ENCODE measurements at places on chromosomes 7 and 10.
A peak's percentile ranks its signal among the peaks of the same experiment; 100 is the strongest.

DNA sequence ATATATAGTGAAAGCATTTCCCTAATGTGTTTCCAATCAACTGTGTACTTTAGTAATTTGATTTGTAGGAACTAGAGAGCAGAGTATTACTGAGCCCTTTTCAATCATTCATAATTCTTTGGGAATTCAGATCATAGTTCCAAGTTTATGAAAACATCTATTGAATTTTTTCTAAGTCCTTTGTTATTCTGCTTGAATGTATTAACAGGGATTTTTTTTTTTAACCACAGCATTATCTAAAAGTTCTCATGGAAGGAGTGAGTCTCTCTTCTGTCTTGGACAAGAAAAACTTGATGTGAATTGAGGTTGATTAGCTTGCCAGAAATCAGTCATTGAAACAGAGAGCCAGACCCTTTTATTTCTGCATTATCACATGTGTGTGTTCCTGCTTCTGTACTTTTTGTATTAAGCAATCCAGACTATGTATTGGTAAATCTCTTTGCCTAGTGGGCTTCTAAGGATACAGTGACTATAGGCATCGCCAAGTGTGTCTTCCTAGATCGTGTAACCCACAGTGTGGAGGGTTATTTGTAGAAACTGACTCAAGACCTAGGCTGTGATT lies 59.9 kb downstream of the BMPER start:
- DNase-seq = no peak

- DNase-seq = no peak
Measured at GRCh38 chr7:137313201-137313600, 30.3 kb downstream of the PTN start.

DNA sequence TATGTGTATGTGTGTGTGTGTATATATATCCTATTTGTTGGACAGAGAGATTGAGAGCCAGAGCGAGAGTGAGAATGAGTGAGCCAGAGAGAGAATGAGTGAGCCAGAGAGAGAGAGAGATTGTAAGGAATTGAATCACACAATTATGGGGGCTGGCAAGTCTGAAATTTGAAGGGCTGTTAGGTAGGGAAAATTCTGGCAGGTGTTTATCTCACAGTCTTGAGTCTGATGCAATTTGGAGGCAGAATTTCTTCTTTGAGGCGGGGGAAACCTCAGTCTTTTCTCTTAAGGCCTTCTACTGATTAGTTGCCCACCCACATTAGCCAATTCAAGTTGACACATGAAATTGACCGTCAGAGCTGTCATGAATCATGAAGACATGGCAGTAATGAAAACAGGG lies 41.0 kb upstream of the WASL start:
- no peak for DNase-seq

- DNase-seq = no peak
Measured at GRCh38 chr7:129167817-129168216, 20.6 kb upstream of the SMO start.

GRCh38 chr7:83427884-83428283 lies 221.1 kb downstream of the SEMA3E start:
- DNase-seq = no peak

DNA sequence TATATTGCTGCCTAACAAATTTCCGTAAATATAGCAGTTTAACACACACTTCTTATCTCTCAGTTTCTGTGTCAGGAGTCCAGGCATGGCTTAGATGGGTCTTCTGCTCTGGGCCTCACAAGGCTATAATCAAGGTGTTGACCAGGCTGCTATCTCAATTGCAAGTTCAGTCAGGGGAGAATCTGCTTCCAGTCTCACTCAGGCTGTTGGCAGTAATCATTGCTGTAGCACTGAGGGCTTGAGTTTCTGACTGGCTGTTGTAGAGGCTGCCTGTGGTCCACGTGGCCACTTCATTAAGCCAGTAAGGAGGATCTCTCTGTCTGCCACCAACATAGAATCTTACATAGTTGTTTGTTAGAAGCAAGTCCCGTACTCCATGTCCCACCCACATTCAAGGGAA lies 138.4 kb downstream of the ST7 start:
- DNase-seq = no peak

- no peak for DNase-seq
Measured at GRCh38 chr7:514651-515598, 4.7 kb downstream of the PDGFA start.

- peak; percentile 43 for DNase-seq
Measured at GRCh38 chr7:131564640-131565039, 8.2 kb upstream of the PODXL start.

GRCh38 chr7:22729180-22729825 lies 2.3 kb downstream of the IL6 start:
- no peak for DNase-seq

DNA sequence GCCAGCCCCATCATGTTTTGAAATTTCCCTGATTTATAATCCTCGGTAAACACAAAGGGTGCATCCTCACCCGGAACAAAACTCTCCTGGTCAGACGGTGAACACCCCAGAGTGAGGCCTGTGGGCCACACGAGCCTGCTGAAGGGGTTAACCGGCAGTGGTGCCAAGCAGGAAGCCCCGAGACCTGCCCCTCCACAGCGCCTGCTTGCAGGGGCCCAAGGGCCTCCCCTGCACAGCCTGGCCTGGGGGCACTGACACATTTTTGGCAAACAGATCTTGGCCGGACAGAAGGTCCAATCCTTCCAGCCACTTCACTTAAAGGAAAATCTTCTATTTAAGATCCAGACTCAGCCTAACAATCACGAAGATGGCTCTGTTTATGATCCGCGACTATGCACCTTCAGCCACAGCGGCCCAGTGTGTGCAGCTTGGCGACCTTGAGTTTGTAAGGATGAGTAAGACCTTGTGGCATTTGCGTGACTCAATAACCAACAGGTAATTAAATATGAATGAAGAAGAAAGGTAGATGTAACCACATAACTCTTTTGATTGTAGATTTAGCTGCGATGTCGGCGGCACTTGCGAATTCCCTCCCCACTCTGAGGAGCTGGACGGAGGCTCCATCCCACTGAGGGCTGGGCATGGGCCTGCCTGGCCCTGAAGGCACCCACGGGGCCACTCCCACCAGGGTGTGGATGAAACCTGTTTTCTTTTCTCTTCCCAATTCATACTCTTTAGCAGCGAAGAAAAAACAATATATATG lies 328.2 kb downstream of the DNAJB6 start:
- no peak for DNase-seq

DNA sequence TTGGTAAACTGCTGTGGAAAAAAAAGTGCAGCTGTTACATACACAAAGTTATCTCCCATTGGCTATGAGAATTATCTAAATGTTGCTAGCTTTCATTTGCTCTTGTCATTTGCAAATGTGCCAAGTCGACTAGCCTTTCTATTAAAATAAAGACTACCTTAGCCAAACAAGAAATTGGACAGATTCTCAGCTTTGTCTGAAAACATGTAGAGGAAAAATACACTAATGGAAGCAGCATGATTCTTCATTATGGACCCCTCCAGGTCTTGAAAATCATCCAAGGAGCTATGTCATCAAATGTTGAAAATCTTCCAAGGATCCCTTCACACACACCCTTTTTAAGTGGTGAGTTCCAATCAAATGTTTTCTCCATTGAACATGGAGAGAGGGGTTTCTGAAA lies 237.7 kb downstream of the ETV1 start:
- no peak for DNase-seq

DNA sequence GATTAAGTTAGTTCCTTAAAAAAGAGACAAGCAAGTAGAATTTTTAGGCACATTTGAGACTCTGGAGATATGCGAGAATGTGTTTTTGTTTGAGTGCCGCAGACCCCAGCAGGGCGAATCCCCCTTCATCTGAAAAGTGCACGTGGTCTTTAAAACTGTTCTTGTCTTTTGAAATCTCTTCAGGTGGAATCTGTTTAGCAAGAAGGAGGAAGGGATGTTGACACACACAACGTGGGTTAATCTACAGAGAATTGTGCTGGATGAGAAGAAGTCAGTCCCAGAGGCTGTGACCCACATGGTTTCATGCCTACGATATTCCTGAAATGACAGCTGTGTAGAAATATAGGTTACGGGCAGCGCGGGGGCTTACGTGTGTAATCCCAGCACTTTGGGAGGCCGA lies 27.1 kb upstream of the ZFAND2A start:
- no peak for DNase-seq

- no peak for DNase-seq
Measured at GRCh38 chr10:68813559-68813958, 13.8 kb upstream of the STOX1 start.

DNA sequence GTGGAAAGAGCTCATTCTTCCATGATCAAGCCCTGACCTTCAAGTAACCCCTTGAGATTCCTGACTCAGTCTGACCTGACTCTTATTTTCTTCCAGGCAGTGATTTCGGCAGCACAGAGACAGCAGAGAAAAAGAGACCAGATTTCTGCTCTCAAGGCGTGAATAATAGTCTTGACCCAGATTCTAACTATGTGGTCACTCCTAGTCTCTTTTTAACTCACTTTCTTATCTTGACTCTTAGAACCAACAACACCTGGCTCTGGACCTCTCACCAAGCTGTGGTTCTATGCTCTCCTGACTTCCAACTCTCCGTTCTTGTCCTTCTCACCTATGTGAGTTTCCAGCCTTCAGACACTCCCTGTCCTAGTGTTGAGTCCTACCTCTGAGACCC lies 36.9 kb upstream of the KDM7A start:
- DNase-seq = no peak

- DNase-seq = no peak
Measured at GRCh38 chr10:129912166-129912917, 51.7 kb downstream of the EBF3 start.

- no peak for DNase-seq
Measured at GRCh38 chr10:109183366-109183765, 739.9 kb downstream of the XPNPEP1 start.

DNA sequence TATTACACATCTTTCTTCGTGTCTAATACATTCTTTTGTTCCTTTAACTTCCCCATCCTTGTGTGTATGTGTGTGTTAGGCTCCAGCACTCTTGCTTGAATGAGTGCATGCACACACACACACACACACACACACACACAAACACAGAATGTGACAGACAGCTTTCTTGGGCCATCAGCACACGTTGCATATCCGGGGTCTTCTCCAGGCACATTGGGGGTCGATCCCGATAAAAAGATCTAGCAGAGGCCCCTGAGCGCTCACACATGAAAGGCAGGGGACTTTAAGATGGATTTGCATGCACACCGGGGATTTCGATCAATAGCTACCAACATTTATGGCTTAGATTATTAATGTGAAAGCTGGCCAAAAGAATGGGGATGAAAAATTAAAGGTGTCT lies 4.5 kb downstream of the SKIDA1 start:
- DNase-seq = no peak

- DNase-seq = no peak
Measured at GRCh38 chr7:94698275-94698674, 42.3 kb upstream of the SGCE start.

- DNase-seq = no peak
Measured at GRCh38 chr7:128922496-128923410, 12.2 kb upstream of the KCP start.

- no peak for DNase-seq
Measured at GRCh38 chr10:56547163-56547562, 186.1 kb upstream of the ZWINT start.

DNA sequence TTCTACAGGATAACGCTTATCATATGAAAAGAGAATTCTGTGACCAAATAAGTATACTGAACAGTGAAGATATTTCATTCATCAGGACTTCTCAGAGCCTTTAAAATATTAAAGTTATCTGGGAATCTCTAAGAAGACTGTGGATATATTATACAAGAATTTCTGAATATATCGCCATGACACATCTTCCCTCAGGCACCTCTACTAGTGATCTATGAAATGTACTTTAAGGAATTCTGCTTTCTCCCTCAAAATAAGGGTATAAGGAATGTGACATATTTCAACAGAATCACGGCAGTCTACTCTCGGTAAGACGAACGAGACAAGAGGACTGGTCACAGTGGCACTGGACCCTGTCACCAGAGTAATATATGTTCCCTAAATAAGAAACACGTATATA lies 504.2 kb upstream of the PHF14 start:
- no peak for DNase-seq

DNA sequence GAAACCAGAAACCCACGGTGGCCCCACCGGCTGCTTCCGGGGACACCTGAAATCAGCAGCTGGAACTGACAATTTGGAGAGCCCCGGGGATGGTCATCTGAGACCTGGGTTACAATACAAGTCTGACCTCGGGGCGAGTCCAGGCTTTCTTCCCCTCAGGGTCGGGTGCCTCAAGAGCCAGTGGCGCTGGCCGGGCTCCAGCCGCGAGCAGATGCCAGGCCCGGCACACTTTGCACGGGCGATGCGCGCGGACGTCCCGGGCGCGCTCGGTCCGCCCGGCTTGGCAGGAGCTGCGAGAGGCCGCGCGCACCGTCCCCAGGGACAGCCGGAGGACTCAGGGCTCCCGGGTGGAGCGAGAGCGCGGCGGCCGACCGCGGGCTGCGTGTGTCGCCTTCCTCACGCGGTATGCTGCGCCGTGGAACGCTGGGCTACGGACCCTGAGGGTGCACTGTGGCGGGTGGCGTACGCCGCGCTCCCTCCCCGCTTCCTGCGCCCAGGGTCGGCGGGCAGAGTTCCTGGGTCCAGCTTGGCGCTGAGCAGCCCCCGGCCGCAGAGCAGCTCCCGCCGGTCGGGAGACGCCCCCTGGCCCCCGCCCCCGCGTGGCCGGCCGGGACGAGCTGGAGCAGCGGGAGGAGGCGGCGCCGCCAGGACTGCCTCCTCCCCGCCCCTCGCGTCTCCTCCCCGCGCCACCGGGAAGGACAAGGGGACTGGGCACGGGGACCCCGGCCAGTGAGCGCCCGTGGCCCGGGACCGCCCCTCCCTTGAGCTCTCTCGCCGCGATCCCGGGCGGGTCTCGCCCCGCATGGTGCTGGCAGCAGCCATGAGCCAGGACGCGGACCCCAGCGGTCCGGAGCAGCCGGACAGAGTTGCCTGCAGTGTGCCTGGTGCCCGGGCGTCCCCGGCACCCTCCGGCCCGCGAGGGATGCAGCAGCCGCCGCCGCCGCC lies at the start of gene RBM20:
TSS of gene RBM20 (plus strand) at position 684 of the 945 bp plus-strand sequence. CDS start at position 803, 119 bp downstream.
- no peak for DNase-seq
